ENCODE measurements at places on chromosomes 7 and 10. TPM values are rescaled to one million over a fixed set of nuclear protein-coding genes. Genes with fewer than 3 reads are reported as not detected.
A peak's percentile ranks its signal among the peaks of the same experiment; 100 is the strongest.

DNA sequence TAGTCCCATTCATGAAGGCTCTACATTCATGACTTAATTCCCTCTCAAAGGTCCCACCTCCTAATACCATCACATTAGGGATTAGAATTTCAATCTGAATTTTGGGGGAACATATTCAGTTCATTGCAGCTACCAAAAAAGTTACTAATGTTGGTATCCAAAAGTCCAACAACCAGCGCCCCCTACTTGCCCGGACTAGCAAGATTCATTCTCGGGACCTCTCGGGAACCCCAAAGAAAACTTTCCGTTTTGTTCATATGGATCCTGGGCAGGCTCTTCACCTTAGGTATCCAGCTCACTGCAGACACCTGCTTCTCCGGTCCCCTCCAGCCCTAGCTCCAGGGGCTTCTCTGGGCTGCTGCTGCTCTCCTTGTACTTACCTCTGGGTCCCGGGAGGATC, 8.9 kb upstream of the GRK5 start:
- H3K4me1 ChIP-seq = peaks cover 2% of the 10 kb centered on the region
- no peak overlapping the region for H3K4me3 ChIP-seq
- DNase-seq = no peak
- H3K36me3 ChIP-seq = no peaks in the 10 kb centered on the region
- H3K27ac ChIP-seq = no peak overlapping the region
- H3K27me3 ChIP-seq = peaks cover 17% of the 10 kb centered on the region

DNA sequence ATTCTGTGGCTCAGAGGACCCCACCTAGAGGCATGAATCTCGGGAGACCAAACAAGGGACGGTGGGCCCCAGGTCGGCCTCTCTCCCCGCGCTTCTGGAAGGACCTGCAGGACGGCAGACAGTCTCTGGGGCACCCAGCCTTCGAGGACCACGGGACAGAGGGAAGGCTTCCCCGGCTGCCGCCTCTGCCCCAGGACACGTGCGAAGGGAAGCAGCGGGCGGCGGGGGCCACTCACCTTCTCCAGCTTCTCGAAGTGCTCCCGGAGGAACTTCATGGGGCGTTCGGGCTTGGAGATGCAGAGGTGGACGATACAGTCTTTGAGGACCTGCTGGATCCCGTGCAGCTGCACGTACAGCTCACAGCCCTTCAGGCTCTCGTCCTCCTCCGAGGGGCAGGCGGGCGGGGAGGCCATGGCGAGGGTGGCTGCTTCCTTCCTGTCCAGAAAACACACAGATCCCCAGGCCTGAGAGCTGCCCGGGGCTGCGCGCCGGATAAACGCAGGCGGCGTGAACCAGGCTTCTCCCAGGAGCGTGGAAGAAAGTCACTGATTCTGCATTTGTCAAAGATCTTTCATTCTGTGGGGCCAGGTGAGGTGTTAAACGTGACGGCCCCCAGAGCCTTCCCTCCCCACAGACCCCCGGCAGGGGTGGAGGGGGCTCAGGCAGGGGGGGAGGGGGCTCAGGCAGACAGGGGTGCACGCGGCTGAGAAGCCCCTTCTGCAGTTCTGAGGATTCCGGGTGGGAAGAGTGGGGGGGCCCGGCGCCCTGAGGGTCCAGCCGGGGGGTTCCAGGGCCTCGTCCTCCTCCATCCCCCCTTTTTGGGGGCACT, 15.2 kb upstream of the DNAAF5 start:
- H3K4me1 ChIP-seq = peaks cover 13% of the 10 kb centered on the region
- peak overlapping the region; percentile 68 for H3K4me3 ChIP-seq
- no peaks in the 10 kb centered on the region for H3K27me3 ChIP-seq
- no peak overlapping the region for H3K27ac ChIP-seq
- H3K36me3 ChIP-seq = peaks cover 22% of the 10 kb centered on the region

DNA sequence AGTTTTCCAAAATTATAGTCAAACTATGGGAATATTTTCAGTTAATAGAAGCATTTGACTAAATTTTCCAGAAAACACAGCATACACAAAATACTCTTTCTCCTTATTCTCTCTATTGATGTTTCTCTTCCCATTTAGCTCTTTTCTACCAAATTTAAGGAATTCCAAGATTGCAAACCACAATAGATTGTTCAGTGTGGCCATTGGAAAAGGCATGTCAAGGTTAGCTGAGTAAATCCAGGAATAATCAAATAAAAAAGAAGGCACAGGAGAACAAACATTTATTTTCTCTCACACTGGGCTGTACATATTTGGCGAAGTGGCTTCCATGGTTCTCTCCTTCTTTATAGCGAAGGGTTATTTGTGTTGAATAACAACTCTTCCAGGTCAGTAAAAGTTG, 117.3 kb downstream of the THSD7A start:
- no peak for DNase-seq
- H3K36me3 ChIP-seq = no peaks in the 10 kb centered on the region
- no peak overlapping the region for H3K27ac ChIP-seq
- H3K27me3 ChIP-seq = no peaks in the 10 kb centered on the region
- H3K4me3 ChIP-seq = no peak overlapping the region

DNA sequence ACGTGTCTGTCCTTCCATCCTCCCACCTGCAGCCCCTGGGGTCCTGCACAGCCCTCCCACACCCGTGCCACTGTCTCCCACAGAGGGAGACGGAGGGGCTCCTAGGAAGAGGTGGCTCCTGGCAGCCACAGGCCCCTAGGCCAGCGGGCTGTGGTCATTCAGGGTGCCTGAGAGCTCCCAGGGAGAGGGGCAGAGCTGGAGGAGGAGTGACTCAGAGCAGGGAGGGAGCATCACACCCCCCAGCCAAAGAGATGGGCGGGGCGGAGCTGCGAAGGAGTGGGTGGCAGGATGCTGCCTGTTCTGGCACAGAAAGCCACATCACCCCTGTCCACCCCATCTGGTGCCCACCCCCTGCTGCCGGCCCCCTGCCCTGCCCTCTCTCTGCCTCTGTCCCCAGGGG, 50.5 kb downstream of the STK32C start:
- H3K4me1 ChIP-seq = no peaks in the 10 kb centered on the region
- no peak overlapping the region for H3K4me3 ChIP-seq
- DNase-seq = no peak
- no peaks in the 10 kb centered on the region for H3K36me3 ChIP-seq
- peaks cover 34% of the 10 kb centered on the region for H3K27me3 ChIP-seq
- H3K27ac ChIP-seq = no peak overlapping the region

The DNAH11 gene
- 0.80 TPM for total RNA-seq

The CLCN1 gene
- total RNA-seq = 0.11 TPM

The DENND2A gene
- total RNA-seq = 38.0 TPM

DNA sequence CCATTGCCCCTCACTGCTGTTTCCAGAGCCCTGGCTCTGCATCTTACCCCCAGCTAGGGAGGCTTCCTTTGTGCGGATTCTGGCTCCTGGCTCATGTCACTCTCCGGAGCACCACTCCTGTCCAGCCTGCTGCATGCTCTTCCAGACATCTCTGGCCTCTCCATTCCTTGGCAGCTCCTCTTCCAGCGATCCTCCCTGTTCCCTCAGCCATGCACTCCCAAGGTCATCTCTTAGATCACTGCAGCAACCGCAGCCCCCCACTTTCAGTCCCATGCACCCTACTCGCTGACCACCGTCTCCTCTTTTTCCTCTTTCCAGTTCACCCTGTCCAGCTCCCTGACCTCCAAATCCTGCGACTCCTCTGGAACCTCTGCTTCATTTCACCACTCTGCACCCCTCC, 6.9 kb upstream of the SMARCD3 start:
- H3K36me3 ChIP-seq = peaks cover 3% of the 10 kb centered on the region
- no peak overlapping the region for H3K4me3 ChIP-seq

DNA sequence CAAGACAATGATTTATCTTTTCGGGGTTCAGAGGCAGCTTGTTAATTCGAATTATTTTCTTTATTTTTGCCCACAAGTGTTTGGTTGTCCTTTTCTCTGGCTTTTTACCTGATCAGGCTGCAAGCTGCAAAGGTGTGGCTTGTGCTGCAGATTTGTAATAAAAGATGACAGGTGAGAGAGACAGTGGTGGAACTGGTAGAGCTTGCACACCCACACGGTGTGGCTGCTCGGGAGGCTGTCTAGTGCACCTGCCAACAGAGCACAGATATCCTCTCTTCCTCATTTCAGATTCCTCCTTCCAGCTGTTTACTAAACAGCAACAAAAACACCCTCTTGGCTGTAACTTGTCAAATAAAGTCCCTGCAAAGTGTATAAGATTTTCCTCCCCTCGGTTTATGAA, 9.2 kb downstream of the GJD4 start:
- no peak for DNase-seq
- peaks cover 6% of the 10 kb centered on the region for H3K4me1 ChIP-seq
- H3K36me3 ChIP-seq = no peaks in the 10 kb centered on the region
- H3K4me3 ChIP-seq = no peak overlapping the region

GRCh38 chr7:2521952-2522591, 2.5 kb downstream of the LFNG start:
- H3K4me1 ChIP-seq = peaks cover 49% of the 10 kb centered on the region
- H3K27ac ChIP-seq = peak overlapping the region; percentile 55
- H3K4me3 ChIP-seq = peak overlapping the region; percentile 48
- peaks cover 23% of the 10 kb centered on the region for H3K27me3 ChIP-seq
- no peak for DNase-seq
- peaks cover 4% of the 10 kb centered on the region for H3K36me3 ChIP-seq

DNA sequence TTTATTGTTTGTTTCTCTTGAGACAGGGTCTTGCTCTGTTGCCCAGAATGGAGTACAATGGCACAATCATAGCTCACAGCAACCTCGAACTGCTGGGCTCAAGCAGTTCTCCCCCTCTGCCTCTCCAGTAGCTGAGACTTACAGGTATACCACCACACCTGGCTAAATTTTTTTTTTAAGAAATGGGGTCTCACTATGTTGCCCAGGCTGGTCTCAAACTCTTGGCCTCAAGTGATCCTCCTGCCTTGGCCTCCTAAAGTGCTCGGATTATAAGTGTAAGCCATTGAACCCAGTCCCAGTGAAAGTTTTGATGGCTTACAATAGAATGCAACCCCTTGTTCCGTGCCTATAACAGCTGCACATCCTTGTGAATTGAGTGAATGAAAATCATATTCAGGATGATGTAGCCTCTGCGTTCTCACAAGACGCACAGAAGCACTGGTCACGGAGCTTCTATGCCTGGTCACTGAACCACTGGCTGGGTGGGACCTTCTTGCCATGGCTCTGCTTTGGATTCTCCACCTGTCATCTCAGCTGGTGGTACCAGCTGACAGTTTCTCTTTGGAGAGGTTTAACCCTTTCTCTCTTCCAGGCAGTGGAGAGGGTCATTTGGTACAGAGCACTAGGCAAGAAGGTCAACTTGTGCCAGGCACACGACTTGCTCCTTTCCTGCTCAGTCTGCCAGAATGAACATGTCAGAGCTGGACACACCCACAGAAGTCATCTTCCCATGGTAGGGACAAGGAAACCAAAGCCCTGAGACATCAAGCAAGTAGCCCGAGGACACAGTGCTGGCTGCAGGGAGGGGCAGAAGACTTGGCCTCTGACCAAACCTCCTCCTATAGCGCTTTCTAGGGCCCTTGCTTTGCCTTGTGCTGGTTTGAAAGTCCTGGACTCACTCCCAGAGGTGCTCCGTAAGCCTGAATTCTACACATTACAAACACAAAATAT, 89.6 kb downstream of the ATXN7L1 start:
- peaks cover 6% of the 10 kb centered on the region for H3K36me3 ChIP-seq
- H3K27me3 ChIP-seq = no peaks in the 10 kb centered on the region
- no peak overlapping the region for H3K4me3 ChIP-seq
- H3K27ac ChIP-seq = no peak overlapping the region
- H3K4me1 ChIP-seq = peaks cover 3% of the 10 kb centered on the region

DNA sequence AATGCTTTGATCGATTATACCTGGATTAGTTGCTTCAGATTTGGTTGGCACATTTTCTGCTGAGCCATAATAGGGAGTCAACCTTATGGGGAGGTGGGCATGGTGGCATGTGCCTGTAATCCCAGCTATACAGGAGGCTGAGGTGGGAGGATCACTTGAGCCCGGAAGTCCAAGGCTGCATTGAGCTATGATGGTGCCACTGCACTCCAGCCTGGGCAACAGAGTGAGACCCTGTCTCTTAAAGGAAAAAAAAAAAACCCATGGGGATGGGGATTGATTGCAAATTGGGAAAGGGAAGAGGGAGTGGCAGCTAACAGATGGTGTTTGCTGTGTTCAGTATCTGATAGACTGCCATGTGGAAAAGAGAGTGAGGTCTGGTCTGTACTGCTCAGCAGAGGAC, 11.1 kb downstream of the STK17A start:
- DNase-seq = no peak
- no peaks in the 10 kb centered on the region for H3K27me3 ChIP-seq
- no peak overlapping the region for H3K27ac ChIP-seq
- peaks cover 5% of the 10 kb centered on the region for H3K36me3 ChIP-seq
- H3K4me1 ChIP-seq = peaks cover 6% of the 10 kb centered on the region

Measured in mesothelial cell of epicardium (in vitro differentiated cells).